ENCODE measurements at places on chromosomes 2 and 18. TPM values are rescaled to one million over a fixed set of nuclear protein-coding genes. Genes with fewer than 3 reads are reported as not detected.

Gene IL36B
- not detected for polyA plus RNA-seq

Gene POTEF
- not detected for polyA plus RNA-seq

Gene NT5C1B
- polyA plus RNA-seq = not detected

Gene MIB1
- polyA plus RNA-seq = 9.7 TPM

Gene HRH4
- polyA plus RNA-seq = not detected

Gene DUSP2
- not detected for polyA plus RNA-seq
